SHP77 (cell line): ENCODE measurements at places on chromosomes 16 and 17.
A peak's percentile ranks its signal among the peaks of the same experiment; 100 is the strongest.

DNA sequence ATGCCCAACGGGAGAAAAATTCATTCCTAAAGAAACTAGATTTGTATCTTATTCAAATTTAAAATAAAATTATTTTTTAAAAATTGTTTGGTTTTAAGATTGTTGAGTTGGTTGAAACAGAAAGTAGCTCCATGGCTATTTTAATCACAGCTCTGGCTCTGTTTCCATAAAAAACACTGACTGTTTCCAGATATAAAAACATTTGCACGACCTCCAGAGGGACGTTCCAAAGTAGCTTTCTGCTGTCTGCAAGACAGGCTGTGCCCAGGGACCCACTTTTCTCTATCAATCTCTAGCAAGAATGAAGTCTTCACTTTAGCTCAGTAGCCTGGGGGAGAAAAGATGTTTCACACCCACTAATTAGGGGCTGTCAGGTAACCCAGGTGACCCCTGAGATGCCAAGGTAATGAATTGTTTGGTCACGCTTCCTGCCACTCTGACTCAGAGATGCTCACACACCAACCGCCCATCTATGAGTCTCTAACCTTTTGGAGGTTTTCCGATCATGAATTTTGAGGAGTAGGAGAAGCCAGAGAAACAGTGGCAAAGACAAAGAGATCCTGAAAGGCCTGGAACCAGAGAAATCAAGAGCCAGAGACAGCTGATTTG lies 220.1 kb upstream of the SOX9 start:
- no peak for DNase-seq

DNA sequence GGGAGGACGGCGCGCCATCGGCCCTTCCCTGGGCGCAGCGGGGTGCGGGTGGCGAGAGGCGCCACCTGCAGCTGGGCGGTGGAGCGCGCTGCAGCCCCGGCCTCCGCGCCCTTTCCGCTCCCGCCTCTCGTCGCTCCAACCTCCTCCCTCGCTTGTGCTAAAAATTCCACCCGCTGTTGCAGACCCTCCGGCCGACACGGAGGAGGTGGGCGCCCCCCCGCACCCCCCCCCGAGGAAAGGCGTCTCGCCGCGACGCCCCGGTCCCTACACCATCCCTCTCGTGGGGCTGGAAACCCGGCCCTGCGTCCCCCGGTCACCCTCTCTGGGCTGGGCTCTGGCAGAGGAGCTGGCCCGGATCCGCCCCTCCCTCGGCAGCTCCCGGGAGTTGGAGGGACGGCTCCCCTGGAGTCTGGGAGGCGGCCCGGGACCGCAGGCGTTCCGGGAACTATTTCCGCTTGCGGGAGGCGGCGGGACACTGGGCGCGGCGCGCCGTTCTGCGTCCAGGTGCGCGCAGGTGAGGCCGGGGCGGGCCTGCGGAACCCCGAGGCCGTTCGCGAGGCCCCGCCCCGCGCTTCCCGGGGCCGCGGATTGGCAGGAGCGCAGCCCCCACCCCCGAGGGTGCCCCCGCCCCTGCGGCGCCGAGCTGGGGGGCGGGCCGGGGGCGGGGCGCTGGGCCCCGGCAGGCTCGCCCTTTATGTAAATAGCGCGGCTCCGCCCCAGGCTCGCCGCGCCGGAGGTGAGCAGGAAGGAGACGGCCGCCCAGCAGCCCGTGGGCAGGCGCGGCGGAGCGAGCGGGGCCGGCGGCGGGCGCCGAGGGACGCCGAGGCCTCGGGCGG lies at the start of gene LLGL2:
Gene LLGL2, plus strand, starts transcription at position 728 of the 836 bp plus-strand sequence. CDS start 17,730 bp downstream, outside the sequence.
- peak; percentile 92 for DNase-seq

DNA sequence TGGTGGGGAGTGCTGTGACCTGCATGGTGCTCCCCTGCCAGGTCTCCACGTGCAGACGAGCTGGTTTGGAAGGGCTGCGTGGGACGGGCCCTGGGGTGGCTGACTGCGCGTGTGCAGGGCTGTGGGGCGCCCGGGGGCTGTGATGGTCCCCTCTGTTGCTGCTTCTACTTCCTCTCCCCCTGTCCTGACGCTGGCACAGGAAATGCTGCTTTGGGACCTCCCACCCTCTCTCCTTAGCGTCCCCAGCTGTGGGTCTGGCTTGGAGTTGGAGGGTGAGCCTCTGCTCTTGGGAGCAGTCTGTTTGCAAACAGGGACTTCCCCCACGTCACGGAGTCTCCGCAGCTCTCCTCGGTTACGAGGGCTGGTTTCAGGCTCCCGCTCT lies 35.2 kb downstream of the TSC2 start:
- no peak for DNase-seq

- DNase-seq: no peak
These were observed 135.2 kb downstream of the SDK2 start for GRCh38 chr17:73508931-73509605.

DNA sequence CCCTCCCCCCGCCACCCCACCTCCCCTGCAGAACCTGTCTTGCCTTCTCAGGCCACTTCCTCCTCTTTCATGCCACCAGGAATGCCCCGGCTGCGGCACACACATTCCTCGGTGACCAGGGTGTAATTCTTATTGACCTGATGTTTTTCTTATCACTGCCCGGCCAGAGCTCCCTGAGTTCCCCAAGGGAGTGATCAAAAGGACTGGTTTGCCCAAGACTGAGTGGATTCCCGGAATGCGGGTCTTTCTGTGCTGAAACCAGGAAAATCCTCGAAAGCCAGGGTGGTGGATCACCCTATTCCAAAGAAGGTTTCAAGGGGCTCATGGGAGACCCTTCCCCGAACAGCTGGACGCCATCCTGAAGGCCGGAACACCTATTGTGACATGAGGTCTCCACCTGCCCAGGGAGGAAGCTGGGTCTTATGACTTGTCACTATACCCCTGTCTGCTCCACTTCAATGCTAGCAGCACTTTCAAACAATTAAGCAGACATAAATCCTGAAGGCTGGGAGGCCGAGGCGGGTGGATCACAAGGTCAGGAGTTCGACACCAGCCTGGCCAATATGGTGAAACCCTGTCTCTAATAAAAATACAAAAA lies 53.0 kb upstream of the RPL38 start:
- no peak for DNase-seq

- no peak for DNase-seq
These were observed 9.4 kb downstream of the MLKL start for GRCh38 chr16:74691093-74691855.

GRCh38 chr17:31136319-31136718 lies 41.5 kb downstream of the NF1 start:
- DNase-seq: no peak

DNA sequence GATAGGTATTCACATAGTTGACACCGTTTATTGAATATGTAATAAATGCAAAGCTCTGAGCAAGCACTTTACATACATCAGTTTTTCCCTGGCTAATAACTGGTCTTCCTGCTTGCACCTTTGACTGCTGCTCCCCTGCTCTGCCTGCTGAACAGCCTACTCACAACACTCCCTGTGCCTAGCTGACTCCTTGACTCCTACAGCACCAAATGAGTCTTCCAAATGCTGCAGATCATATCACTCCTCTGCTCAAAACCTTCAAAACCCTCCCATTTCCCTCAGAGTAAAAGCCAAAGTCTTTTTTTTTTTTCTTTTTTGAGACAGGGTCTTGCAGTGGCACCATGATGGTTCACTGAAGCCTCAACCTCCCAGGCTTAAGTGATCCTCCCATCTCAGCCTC lies 18.5 kb downstream of the EFCAB3 start:
- no peak for DNase-seq
